ENCODE measurements at places on chromosomes 16 and 17. TPM values are rescaled to one million over a fixed set of nuclear protein-coding genes. Genes with fewer than 3 reads are reported as not detected.

DNA sequence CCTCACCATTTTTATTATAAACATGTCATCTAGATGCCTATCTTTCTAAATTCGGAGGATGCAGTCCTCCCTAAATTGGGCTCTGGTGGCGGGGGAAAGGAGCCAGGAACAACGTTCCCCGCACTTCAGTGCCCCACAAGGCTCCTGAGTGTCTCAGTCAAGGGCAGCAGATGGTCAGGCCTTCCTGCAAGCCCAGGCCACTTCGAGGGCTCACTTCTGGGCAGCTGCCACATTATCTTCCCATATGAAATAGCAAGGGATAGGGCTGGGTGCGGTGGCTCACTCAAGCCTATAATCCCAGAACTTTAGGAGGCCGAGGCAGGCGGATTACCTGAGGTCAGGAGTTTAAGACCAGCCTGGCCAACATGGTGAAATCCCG is 32.3 kb downstream of the FBXO31 start:
- DNase-seq, result no peak

DNA sequence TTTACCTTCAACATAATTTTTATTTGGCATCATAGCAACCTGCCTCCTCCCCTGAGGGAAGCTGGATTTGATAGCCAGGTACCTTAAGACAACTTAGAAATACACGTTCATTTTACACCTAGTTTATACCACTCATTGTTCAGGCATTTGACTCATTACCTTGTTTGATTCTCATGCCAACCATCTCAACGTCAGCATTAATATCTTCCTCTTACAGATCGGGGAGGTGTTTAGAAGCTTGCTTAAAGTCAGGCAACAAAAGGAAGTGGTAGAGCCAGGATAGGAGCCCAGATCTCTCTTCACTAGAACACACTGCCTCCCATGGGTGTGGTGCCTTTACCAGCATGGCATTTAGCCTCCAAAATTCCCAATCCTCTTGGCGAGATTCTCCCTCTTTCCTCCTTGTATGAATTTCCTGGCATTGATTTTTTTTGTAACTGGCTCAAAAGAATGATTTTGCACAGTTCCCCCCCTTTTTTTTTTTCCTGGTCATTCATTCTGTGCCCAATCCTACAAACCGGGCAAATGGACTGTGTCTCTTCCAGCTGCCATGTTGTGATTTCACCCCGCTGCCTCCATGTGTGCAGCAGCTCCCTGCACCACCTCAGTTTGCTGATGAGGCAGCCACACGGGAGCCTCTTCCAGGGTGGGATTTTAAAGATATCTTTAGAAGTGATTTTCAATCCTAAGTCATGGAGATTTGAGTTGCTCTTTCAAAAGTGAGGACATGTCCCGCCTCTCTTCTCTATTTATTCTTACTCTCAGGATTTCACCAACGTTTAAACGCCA is 383.6 kb downstream of the UTP18 start:
- no peak for DNase-seq

- no peak for DNase-seq
Measured at GRCh38 chr16:57562669-57563486, 20.4 kb downstream of the ADGRG5 start.

DNA sequence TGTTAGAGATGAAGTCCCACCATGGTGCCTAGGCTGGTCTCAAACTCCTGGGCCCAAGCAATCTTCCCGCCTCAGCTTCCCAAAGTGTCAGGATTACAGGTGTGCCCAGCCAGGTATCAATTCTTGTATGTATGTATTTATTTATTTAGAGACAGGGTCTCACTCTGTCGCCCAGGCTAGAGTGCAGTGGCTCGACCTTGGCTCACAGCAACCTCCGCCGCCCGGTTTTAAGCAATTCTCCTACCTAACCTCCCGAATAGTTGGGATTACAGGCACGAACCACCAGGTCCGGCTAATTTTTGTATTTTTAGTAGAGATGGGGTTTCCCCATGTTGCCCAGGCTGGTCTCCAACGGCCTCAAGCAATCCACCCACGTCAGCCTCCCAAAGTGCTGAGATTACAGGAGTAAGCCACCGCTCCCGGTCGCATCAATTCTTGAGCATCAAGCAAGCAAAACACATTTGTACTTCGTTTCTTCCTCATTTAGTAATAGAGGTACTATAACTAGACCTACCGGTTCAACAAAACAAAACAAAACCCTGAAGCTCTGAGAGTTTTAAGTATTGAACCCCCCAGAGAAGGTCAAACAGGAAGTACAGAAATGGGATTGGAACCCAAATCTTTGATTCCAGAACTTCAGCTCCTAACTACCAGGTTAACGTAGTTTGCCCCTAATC is 1.0 kb upstream of the ZNF500 start:
- no peak for DNase-seq

GRCh38 chr17:78105101-78105500 is 23.5 kb downstream of the TMC6 start:
- DNase-seq, result no peak

- no peak for DNase-seq
Measured at GRCh38 chr17:72171703-72172667, 51.2 kb downstream of the SOX9 start.

SPN gene
- 0.04 TPM for polyA plus RNA-seq

IGFBP4 gene
- 1,200 TPM for polyA plus RNA-seq

MT3 gene
- polyA plus RNA-seq, result not detected

CA4 gene
- polyA plus RNA-seq, result not detected

TP53TG3 gene
- polyA plus RNA-seq, result not detected

Measured in BJ (cell line).